ENCODE measurements at places on chromosomes 7 and 10.

GRCh38 chr7:23207021-23207420 is 25.2 kb downstream of the NUP42 start:
- no peak for DNase-seq

GRCh38 chr7:116583653-116584052 is 58.8 kb downstream of the CAV1 start:
- DNase-seq = no peak

DNA sequence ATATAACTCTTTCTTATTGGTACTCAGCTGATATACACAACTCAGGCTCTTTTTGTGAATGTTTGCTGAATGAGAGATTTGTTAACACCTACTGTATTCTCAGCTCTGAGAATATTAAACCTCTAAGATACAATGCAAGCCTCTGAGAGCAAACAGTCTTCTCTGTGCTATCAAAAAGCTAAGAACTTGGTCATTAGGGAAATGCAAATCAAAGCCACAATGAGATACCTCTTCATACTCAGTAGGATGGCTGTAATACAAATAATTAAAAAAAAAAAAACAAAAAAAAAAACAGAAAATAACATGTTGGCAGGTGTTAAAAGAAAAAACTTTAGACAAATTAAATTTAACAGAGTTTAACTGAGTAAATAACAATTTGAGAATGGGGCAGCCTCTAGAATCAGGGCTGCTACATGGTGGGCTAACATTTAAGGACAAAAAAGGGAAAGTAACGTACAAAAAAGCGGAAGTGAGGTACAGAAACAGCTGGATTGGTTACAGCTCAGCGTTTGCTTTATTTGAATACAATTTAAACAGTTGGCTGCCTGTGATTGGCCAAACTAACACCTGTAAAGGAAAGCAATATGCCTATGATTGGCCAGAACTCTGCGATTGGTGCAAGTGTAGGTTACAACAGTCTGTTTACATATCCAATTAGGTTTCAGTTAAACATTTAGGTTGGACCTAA is 14.8 kb upstream of the MTURN start:
- DNase-seq = no peak

- DNase-seq = no peak
Observed at GRCh38 chr10:102438374-102438773, 6.0 kb upstream of the CUEDC2 start.

GRCh38 chr7:138370956-138371355 is 89.1 kb upstream of the TRIM24 start:
- DNase-seq = no peak

DNA sequence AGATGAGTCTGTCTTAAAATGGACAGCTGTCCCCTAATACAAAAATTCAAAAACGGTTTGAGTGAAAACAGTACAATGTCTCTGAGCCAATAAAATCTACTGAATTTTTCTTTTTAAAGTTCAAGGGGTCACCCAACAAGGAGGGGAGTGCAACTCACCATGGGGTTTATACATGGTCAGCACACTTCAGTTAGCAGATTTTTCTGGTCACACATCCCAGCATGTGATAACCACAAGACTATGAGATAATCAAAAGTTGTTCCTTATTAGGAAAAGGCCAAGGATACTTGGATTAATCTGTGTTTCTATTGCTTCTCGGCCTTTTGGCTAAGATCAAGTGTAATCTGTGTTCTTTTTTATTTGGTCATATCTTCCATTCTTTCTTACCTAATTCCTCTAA is 31.6 kb downstream of the ABCB5 start:
- DNase-seq = no peak
